NCI-H748 treated with DMSO at 0.1 percent for 48 hours (cell line): ENCODE measurements at places on chromosomes 1 and 21.

- peak; percentile 38 for DNase-seq
Measured at GRCh38 chr1:208177656-208178055, 66.5 kb downstream of the PLXNA2 start.

GRCh38 chr1:180973369-180973768, 49.3 kb downstream of the STX6 start:
- no peak for DNase-seq

DNA sequence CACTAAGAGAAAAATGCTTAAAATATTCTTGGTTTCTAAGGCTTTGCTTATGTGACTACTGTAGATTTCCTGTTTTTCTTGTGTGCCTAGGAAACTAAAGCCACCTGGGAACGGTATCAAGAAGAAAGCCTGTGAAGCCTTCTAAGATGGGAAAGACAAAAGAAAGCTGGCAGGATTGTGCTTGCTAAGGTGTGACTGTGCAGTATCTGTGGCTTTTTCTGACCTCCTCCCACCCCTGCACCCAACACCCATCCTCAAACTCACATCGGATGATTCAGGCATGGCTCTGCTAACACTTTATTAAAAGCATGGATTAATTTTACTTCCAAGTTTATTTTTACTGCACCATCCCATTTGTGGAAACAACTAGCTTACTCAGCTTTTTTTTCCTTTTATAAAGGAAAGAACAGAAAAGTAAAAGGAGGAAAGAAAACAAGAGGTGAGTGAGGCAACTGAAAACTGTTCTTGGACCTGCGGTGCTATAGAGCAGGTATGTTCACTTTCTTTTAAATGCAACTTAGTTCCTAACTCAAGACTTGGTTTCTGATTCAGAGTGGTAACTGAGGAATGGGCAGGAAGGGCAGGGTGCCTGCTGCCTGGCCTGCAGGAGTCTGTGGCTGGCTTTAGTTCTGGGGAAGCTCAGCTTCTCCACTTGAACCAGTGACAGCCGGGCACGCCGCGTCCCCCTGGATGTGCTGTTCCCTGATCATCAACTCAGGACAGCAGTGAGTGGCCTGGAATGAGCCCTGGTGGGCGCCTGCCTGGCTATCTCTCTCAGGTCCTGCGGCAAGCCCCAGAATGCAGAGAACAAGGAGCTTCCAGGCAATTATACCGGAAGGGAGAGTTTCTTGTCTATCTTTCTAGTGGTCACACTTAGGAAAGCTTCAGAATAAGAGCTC, at the start of gene GBP6:
GBP6 (plus strand) TSS at position 422 of the 899 bp plus-strand sequence. CDS start 4,493 bp downstream, outside the sequence.
- DNase-seq = no peak

DNA sequence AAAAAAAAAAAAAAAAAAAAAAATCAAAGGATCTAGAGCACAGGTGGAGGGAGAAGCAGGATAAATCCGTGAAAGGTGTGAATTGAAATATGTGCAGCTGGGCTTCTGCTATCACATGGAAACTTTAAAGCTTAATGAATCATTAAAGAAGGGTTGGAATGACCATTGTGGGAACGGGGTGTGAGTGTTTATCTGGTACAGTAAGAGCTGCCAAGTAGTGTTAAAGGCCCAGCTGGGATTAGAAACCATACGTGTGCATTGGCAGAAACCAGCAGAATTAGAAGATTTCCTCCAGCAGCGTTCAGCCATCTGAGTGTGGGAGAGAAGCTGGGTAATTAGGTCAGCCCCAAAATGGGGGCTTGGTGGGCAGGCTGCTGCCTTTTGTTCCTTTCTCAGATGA, 13.5 kb downstream of the FALEC start:
- no peak for DNase-seq

DNA sequence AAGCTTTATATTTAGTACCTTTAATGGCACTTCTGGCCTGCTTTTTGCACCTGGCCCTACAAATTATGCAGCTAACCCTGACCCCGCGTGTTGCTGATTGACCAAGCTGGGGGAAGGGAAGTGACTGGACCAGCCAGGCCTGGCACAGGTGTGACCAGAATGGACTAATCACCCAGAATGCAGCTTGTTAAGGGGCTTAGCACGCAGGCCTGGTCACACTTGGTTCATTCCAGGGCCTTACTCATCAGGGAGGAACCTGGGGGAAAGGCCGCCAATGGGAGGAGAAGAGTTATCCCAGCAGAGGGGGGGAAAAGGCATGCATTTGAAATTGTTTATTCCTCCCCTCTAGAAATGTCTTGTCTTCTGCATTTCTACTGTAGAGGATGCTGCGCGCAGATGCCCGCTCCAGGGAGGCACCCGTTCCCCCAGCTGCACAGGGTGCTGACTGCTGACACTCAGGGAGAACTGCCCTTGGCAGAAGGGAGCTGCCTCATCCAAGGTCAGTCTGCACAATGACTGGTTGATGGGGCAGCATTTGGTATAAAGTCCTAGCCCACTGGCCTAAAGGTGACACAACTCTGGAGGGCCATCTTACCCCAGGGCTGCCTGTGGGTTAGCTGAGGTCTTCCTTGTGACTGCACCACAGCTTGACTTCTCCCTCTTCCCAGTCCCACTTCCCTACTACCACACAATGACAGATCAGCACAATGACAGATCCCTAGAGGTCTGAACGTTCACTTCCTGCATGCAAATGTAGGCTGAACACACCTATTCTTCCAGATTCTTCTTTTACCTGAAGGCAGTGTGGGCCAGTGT, 29.0 kb downstream of the DHCR24 start:
- DNase-seq = no peak

GRCh38 chr21:43916691-43917514, 51.9 kb downstream of the AGPAT3 start:
- no peak for DNase-seq

GRCh38 chr1:46577671-46578070, 26.2 kb upstream of the KNCN start:
- no peak for DNase-seq

DNA sequence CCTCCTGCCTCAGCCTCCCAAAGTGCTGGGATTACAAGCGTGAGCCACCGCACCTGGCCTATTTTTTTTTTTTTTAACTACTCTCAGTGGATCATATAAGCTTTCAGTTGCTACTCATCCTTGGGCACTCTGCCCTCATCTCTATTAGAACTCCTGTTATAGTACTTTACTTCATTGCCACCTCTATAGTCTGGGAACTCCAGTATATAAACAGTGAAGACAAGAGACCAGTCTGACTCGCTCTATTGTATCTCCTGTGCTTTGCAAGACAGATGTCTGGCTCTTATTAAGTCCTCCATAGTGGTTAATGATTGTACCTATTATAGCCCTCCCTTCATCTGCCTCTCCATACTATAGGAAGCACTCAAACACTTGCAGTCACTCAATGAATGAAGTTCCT, 15.1 kb downstream of the KHDRBS1 start:
- DNase-seq = no peak

GRCh38 chr1:2019172-2019543, at the start of gene GABRD:
Gene GABRD (plus strand): TSS chr1:2019345. CDS start chr1:2019424, 79 bp downstream.
- no peak for DNase-seq

GRCh38 chr1:112544011-112544688, 35.4 kb downstream of the WNT2B start:
- DNase-seq = no peak

DNA sequence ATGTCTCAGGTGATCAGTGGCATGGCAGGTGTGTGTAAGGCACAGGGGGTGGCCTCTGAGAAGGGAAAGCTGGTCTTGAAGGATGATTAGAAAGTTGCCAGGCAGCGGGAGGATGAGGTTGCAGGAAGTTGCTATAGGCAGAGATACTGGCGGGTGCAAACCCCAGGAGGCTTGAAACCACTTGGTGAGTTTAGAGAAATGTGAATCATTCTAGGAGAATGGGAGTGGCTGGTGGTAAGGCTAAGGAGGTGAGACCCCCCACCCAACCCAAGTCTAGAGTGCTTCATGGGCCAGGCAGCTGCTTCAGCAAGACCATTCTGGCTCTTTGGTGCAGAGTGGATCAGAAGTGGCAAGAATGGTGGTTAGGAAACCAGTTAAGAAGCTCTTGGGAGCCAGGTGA, 9.0 kb downstream of the SH2D2A start:
- no peak for DNase-seq

- DNase-seq = no peak
Measured at GRCh38 chr1:208499026-208499425, 254.8 kb upstream of the PLXNA2 start.

GRCh38 chr21:38843806-38844503, 38.2 kb downstream of the ETS2 start:
- DNase-seq = no peak

- DNase-seq = no peak
Measured at GRCh38 chr1:67651031-67651430, 34.0 kb upstream of the GADD45A start.

DNA sequence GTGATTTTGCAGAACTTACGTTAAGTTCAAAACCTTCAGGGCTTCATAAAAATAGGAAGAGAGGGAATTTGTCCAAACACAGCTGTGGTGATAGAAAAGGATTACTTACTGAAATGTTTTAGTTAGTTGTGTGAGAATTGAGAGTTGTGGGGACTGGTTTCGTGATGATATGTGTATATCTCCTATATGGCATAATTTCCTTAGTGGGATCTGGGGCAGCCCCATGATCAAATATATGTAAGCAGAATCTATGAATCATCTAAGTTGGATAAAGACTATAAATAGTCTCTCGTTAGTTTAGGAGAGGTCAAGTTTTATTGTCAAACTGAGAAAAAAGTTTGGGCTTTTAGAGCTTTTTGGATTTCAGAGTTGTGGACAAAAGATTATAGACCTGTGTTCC, 14.9 kb downstream of the MTR start:
- DNase-seq = no peak

- no peak for DNase-seq
Measured at GRCh38 chr1:97907886-97908285, 12.9 kb downstream of the DPYD start.

DNA sequence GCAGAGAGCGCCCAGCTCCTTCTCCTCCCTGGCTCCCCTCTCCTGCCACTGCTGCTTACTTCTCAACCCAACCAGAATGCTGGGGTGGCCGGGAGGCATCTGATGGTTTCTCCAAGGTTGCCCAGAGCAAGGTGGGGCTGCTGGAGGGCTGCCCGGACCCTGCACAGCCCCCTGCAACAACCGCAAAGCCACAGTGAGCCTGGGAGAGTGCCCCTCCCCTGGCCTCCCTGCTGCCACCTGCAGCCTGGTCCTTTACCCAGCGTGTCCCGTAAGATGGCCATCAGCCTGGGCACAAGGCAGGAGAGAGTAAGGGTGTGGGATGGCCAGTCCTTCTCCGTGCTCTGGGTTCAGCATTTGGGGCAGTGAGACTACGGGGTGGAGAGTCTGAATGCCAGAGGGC, 17.0 kb downstream of the MX2 start:
- no peak for DNase-seq

DNA sequence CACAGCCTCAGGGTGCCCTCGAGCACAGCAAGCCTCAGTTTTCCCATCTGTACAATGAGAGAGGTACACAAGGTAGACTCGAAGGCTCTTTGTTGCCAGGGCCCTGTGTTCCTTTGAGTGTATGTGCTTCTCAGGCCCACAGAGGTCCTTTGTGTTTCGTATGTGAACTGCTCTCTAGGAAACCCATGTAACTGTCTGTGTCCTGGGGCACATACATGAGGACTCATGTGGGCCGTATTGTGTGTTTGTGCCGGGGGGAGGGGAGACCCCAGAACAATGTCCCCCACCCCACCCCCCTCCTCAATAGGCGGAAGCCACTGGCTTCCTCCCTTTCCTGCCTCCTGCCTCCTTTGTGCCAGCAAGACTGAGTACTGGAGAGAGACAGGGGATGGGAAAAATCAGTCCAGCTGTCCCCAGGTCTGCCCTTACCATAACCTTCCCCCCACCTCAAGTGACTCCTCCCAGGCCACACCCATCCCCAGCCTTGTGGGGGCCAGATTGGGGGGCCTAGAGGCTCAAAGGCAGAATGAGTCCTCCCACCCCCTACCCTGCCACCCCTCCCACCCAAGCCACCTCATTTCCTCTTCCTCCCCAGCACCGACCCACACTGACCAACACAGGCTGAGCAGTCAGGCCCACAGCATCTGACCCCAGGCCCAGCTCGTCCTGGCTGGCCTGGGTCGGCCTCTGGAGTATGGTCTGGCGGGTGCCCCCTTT, at the start of gene TIE1:
TIE1 (plus strand) TSS at position 605 of the 717 bp plus-strand sequence; CDS start at position 695, 90 bp downstream.
- DNase-seq = no peak

GRCh38 chr1:62198069-62198780, 3.6 kb downstream of the L1TD1 start:
- DNase-seq = no peak

GRCh38 chr1:232110281-232111090, 483.9 kb downstream of the DISC1 start:
- no peak for DNase-seq

GRCh38 chr1:62269439-62269838, 49.8 kb downstream of the KANK4 start:
- no peak for DNase-seq

GRCh38 chr1:93828367-93828755, 50.6 kb downstream of the DNTTIP2 start:
- DNase-seq = no peak

- no peak for DNase-seq
Measured at GRCh38 chr1:40478276-40478675, 1.2 kb downstream of the ZFP69 start.

GRCh38 chr1:234163267-234163919, 209.9 kb upstream of the COA6 start:
- no peak for DNase-seq

DNA sequence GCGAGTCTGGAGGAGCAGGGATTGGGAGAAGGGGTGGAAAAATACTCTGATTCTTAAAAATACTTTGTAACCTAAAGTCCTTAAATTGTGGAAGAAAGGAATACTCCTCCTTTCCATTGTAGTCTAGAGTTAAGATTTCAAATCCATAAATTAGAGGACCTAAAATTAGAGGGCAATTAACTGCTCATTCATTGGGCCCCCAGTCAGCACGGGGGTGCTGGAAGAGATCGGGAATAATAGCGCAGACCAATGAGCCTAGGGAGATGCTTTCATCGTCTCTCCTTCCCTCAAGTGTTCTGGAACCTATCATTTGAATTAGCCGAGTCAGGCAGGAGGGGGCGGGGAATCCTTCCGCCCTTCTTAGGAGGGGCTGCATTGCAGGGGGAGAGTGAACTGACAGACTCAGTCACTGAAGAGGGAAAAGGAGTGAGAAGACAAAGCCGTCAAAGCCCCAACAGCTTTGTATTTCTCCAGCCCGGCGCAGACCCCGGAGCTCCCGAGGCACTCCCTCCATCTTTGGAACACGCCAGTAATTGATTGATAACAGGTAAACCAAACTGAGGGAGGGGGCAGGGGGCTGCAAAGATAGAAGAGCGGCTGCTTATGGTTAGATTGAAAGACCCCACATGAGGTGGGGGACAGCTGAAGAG, at the start of gene MLLT11:
MLLT11 (plus strand) TSS at position 391 of the 650 bp plus-strand sequence. CDS start 6,828 bp downstream, outside the sequence.
- DNase-seq = peak; percentile 78
